ENCODE measurements at places on chromosomes 7 and 10. TPM values are rescaled to one million over a fixed set of nuclear protein-coding genes. Genes with fewer than 3 reads are reported as not detected.

The CALML3 gene
- not detected for total RNA-seq

The ITPRID1 gene
- not detected for total RNA-seq

GRCh38 chr7:108257954-108258353, 127.8 kb upstream of the LAMB4 start:
- H3K36me3 ChIP-seq, result peaks cover 5% of the 10 kb centered on the region
- no peak for DNase-seq
- peaks cover 3% of the 10 kb centered on the region for H3K4me1 ChIP-seq
- no peaks in the 10 kb centered on the region for H3K27me3 ChIP-seq
- H3K4me3 ChIP-seq, result no peak overlapping the region

DNA sequence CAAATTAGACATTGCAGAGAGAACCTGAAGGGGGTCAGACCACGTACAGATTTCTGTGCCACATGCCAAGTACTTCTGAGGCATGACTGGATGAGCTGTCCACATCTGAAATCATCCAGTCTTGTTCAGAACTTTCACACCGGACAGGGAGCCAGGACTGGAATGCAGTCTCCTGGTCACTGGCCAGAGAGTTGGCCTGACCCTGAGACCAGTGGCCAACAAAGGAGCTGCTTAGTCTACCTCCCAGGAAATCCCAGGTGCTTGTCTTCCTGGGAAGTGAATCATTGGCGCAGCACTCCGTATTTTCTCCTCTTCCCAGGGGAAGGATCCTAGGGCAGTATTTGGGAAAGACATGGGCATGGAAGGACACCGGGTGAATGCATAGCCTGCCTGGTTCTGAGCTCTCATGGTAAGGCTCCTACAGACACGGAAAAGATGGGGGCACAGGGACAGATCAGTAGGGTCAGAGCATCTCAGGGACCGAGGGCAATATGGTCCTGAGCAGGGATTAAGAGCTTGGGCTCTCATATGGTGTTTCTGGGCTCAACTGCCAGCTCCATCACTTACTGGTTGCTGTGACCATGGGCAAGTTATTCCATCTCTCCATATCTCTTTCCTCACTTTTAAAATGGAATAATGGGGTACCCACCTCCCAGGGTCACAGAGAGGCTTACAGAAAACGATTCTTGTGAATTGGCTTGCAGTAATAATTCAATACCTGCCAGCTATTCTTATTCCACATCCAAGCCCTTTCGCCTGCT, 1.3 kb upstream of the SCD start:
- peak overlapping the region; percentile 94 for H3K27ac ChIP-seq
- no peak for DNase-seq
- H3K27me3 ChIP-seq, result no peaks in the 10 kb centered on the region
- H3K4me1 ChIP-seq, result peaks cover 41% of the 10 kb centered on the region

DNA sequence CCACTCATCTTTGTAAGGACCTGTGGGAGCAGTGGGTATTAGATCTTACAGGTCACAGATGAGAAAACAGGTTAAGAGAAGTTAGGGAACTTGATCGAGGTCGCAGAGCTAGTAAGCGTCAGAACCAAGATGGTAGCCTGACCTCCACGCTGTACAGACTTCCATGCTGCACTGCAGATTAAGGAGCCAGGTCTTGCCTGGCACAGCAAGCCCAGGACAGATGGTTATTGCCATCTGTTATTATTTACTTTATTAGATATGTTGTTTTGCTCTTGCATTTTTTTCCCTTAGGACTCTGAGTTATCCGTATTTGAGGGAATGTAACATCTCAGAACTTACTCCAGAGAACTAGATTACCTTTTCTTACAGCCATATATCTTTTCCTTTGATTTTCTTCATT, 147.2 kb downstream of the NSUN6 start:
- H3K27me3 ChIP-seq, result peaks cover 8% of the 10 kb centered on the region
- no peaks in the 10 kb centered on the region for H3K36me3 ChIP-seq
- no peak for DNase-seq
- no peak overlapping the region for H3K4me3 ChIP-seq

DNA sequence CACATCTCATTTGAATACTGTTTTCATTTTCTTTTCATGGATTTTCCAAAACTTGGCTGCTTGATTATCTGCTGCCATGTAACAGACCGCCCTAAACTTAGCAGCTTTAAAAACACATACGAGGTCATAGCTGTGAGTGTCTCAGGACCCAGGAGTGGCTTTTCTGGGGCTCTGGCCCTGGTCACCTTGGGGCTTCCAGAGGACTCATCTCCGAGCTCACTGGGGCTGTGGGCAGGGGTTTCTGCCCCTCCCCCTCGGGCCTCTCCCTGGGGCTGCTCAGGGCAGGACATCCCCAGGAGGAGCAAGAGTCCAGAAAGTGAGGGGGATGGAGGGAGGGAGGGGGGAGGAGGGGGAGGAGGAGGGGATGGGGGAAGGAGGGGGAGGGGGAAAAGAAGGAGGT, 77.0 kb downstream of the NKX6-2 start:
- DNase-seq, result no peak
- no peaks in the 10 kb centered on the region for H3K4me1 ChIP-seq
- no peaks in the 10 kb centered on the region for H3K27me3 ChIP-seq
- H3K27ac ChIP-seq, result no peak overlapping the region
- H3K36me3 ChIP-seq, result peaks cover 31% of the 10 kb centered on the region

- no peaks in the 10 kb centered on the region for H3K36me3 ChIP-seq
- H3K27ac ChIP-seq, result no peak overlapping the region
- no peak overlapping the region for H3K4me3 ChIP-seq
- H3K4me1 ChIP-seq, result no peaks in the 10 kb centered on the region
- H3K27me3 ChIP-seq, result no peaks in the 10 kb centered on the region
These were observed 633.5 kb upstream of the ANKRD30A start for GRCh38 chr10:36491926-36492325.

DNA sequence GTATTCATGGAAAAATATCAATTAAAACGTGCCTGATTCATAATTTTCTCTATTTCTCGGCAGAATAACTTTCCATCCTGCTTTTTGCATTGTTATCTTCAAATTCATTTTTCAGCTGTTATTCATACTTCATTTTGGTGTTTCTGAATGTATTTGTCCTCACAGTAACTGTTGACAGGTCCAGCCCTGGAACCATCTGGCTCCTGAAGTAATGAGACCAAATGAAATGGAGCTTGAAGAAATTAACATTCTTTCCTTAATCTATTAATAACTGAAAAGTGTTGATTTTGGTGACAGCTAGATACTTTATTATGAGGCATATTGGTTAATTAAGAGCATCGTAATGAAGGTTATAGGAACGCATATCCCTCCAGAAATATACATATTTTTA, 257.0 kb upstream of the MINDY3 start:
- H3K27ac ChIP-seq, result no peak overlapping the region
- no peaks in the 10 kb centered on the region for H3K4me1 ChIP-seq
- H3K4me3 ChIP-seq, result no peak overlapping the region
- no peak for DNase-seq
- H3K27me3 ChIP-seq, result peaks cover 1% of the 10 kb centered on the region
